ENCODE measurements at places on chromosomes 3 and 15.

GRCh38 chr15:41564286-41564959 is 5.4 kb downstream of the TYRO3 start:
- DNase-seq: no peak

DNA sequence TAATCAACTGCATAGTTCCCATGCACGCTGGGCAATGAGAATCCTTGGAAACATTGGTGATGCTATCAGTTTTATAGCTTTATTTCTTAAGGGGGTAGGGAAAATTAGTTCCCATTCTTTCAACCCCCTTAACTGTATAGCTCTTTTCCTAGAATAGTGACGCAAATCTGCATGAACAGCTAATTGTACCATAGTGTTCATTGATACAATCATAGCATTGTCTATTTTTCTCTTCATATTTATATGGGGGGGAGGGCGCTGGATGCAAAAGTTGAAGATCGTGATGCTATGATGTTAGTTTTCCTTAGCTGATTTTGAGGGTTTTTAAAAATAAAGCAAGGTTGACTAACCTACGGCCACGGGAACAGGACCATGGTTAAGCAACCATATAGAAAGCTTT is 32.4 kb upstream of the SAMMSON start:
- DNase-seq: no peak

DNA sequence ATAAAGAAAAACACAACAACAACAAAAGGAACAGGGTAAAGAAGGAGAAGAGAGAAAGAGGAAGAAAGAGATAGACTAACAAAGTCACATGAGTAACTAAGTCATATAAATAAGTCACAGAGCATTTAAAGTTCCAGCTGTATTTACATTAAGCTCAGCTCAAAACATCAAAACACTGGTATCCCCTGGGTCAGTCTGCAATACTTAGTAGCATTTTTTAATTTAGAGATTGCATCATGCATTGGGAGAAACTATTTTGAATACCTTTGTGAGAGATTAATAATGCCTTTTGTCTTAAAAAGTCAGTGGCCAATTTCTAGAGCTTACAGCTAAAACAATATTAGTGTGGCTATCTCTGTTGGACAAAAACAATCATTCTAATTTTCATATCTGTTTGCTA is 78.4 kb downstream of the NEK10 start:
- no peak for DNase-seq

- DNase-seq: no peak
These were observed 16.8 kb downstream of the AP4E1 start for GRCh38 chr15:50925281-50925680.

- DNase-seq: no peak
These were observed 250.7 kb upstream of the PROK2 start for GRCh38 chr3:72035606-72036005.

GRCh38 chr3:157494581-157495281 is 8.5 kb downstream of the VEPH1 start:
- no peak for DNase-seq

DNA sequence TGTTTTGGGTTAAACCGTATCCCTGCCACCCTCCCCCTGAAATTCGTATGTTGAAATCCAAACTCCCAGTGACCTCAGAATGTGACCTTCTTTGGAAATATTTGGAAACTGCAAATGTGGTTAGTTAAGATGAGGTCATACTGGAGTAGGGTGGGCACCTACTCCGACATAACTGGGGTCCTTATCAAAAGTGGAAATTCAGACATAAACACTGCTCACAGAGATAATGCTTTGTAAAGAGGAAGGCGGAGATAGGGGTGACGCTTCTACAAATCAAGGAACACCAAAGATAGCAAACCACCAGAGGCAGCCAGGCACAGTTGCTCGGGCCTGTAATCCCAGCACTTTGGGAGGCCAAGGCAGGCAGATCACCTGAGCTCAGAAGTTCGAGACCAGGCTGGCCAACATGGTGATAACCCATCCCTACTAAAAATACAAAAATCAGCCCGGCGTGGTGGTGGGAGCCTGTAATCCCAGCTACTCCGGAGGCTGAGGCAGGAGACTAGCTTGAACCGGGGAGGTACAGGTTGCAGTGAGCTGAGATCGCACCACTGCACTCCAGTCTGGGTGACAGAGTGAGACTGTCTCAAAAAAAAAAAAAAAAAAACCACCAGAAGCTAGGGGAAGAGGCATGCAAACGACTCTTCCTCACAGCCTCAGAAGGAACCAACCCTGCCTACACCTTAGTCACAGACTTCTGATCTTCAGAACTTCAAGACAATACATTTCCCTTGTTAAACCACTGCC is 51.1 kb upstream of the CHD2 start:
- peak; percentile 1 for DNase-seq

- DNase-seq: no peak
These were observed 22.1 kb upstream of the NEO1 start for GRCh38 chr15:73030122-73030679.

DNA sequence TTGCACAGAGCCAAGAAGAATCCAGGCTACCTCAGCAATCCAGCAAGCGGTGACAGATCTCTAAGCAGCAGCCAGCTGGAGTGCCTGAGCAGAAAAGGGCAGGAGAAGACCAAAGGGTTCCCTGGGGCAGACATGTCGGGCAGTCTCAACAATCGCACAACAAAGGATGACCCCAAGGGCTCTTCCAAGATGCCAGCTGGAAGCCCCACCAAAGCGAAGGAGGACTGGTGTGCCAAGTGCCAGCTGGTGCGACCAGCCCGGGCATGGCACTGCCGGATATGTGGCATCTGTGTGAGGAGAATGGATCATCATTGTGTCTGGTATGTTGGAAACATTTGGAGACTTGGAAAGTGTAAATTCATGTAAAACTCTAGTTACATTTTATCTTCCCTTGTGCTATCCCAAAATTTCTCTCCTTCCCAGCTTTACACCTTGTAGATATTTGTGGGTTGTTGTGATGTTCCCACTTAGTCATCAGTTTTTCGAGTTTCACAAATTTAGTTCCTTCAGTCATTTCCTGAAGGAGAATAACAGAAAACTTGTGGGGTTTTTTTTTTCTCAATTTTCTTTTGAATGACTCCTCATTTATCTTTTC is 6.4 kb downstream of the ZDHHC23 start:
- no peak for DNase-seq

DNA sequence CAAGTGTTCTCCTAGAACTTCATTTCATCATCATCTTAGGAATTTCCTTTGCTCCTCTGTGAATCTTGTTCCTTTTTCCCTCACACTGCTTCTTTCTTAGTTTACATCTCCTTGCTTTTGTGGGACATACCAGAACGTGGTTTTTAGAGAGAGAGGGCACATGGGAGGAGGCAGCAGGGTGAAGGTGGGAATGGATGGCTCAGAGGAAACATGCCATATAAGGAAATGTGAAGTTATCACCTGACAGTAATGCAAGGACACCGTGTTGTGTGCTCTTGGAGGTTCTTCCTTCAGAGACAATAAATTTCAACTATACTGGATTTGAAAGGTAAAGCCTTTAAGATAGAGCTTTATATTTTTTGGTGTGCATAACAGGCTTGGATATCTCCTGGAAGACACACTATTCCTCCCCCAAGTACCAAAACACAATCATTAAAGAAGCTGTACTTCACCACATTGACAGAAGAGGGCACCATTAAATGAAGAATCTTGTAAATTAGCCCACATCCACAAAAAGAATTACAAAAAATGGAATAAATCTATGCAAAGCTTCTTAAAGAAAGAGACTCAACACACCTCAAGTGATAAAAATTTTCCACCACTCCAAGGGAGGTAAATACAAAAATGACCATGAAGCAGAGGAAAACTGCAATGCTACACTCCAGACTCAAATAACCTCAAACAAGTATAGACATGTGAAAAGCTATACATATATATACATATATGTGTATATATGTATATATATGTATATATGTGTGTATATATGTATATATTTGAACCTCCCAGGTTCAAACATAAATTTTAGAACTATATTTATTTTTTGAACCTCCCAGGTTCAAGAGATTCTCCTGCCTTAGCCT is 26.1 kb downstream of the RPL39L start:
- DNase-seq: no peak

DNA sequence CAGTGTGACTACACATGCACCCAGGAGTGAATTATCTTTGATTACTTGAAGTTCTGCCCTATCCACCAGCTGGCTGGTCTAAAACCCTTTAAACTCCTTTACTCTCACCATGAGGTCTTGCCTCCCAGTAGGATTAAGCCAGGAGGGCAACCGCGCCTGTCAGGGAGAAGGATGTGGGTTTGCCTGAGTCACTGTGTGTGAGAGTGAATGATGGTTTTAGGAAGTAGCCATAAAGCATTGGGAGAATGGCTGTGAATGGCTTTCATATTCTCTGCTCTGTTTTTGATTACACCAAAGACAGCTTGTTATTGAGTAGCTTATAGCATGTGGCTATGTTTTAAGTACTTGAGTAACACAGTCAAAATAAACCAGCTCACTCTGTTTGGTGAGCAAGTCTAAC is 637.7 kb upstream of the TBL1XR1 start:
- DNase-seq: no peak

DNA sequence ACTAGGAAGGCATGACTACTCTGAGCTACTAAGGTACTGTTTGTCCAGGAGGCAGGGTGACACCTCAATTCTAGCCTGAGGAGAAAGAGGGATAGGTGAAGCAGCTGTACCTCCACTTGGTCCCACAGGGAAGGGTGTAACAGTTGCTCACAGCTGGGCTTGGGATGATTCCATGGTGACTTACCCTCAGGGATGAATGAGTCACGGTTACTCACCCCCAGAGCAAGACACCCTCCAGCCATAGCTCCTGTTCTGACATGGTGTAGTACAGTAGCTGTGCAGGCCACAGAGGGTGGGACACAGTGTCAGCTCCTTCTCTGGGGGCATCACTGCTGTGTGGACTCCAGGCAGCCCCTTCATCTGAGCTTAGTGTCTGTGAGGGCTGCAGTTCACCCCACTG is 868.6 kb upstream of the SEMA6D start:
- DNase-seq: no peak

- no peak for DNase-seq
These were observed 64.5 kb downstream of the KLHL25 start for GRCh38 chr15:85730001-85730820.

GRCh38 chr3:197216914-197217313 is 81.5 kb downstream of the DLG1 start:
- no peak for DNase-seq

DNA sequence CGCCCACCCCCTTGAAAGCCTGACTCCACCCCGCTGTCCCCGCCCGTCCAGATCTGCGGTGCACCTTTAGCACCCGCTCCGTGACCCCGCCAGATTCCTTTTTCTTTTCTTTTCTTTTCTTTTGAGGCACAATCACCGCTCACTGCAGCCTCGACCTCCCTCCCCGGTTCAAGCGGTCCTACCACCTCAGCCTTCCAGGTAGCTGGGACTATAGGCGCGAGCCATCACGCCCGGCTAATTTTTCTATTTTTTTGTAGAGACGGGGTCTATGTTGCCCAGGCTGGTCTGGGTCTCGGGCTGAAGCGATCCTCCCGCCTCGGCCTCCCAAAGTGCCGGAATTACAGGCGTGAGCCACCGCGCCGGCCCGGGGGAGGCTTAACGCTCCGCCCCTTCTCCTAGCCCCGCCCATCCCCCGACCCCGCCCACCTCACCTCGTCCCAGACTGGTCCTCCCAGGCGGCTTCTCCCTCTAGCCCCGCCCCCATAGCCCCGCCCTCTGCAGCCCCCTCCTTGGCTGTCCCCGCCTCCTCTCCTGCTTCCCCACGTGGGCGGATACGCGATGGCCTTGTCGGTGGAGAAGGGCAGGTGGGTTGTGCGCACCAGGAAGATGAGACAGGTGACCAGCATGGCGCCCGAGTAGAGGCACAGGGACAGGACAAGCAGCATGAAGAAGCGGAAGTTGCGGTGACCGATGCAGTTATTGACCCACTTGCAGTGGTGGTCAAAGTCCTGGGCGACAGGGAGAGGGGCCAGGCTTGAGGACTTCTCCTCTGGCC is 3.2 kb downstream of the ZDHHC19 start:
- peak; percentile 53 for DNase-seq

DNA sequence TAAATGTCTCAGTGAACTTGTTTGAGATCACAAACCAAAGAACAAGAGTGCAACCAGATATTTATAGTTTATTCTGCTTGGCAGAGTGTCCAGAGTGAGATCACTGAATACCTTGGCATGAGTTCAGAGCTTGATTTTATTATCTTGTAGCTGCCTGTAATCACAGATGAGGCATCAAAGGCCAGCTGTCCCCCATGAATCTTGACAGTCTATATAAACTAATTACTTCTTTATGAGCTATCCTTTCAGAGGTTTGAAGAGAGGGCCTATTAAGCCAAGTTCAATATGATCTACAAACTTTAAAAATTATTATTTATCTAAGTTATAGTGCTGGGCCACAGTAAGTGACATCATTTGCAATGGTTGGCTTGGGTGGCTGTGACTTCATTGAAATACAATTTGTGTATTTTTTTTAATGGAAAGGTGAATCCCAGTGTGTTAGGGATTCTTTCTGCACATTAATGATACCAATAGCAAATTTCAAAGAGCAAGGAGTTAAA is 251.5 kb downstream of the CLSTN2 start:
- no peak for DNase-seq

DNA sequence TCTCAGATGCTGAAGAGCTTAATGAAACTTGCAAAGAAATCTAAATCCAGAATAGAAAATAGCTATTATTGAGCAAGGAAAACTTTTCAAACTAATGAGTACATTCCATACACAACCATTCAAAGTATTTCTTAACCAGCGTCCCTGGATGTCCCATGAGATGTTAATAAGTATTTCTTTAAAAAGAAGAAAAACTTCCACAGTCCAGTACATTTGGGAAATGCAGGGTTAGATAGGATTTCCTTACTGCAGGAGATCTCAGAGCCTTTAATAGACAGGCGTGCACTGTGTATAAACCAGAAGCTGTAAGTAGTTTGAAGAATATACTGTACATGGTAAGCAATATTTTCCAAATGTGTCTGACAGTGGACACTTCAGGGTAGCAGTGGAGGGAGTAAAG is 29.6 kb upstream of the BHLHE40 start:
- DNase-seq: no peak

GRCh38 chr15:92394309-92395097 is 822 bp downstream of the ST8SIA2 start:
- DNase-seq: no peak

- no peak for DNase-seq
These were observed 548.9 kb downstream of the NTRK3 start for GRCh38 chr15:87707566-87708130.

- DNase-seq: no peak
These were observed 114.0 kb upstream of the PDZRN3 start for GRCh38 chr3:73738711-73739110.

GRCh38 chr3:157170861-157171260 is 10.9 kb upstream of the CCNL1 start:
- no peak for DNase-seq

Data from stimulated activated CD8-positive, alpha-beta memory T cell treated with anti-CD3 and anti-CD28 coated beads, Interleukin-2, amount 100 ng/mL, for 1 hour (primary cell).